Activated naive CD8-positive, alpha-beta T cell treated with anti-CD3 and anti-CD28 coated beads for 36 hours (primary cell): ENCODE measurements at places on chromosomes 16 and 17. TPM values are rescaled to one million over a fixed set of nuclear protein-coding genes. Genes with fewer than 3 reads are reported as not detected.

- no peak for DNase-seq
Measured at GRCh38 chr16:25893332-25893731, 201.6 kb downstream of the HS3ST4 start.

RHBDF2 gene
- total RNA-seq = 22.2 TPM

DNA sequence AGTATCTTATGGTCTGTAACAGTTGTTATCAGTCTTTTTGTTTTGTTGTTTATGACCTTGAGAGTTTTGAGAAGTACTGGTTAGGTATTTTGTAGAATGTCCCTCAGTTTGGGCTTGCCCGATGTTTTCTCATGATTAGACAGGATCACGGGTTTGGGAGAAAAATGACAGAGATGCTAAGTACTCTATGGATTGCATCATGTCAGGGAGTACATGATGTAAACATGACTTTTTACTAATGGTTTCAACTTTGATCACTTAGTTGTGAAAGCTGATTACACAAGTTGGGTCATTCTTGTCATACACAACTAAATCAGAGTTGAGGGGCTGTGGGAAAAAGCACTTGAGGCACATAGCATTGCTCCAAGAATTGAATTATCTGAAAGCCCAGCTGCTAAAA, 94.7 kb upstream of the SIAH1 start:
- DNase-seq = no peak

DNA sequence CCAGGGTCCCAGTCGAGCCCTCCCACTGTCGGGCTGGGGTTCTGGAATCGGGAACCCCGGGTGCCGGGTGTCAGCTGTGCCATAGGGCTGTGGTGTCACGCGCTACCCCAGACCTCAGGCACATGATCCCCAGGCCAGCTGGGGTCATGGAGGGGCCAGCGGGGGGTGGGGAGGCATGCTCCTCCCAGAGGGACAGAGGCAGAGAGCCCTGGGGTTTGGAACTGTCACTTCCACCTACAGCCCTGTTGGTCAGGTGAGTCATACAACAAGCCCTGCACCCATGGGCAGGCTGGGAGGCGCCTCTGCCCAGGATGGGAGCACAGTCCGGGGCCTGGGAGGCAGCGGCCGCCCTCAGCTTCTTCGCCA, 63.0 kb downstream of the BAIAP2 start:
- DNase-seq = peak; percentile 28

- DNase-seq = no peak
Measured at GRCh38 chr17:20955427-20956323, 87.1 kb downstream of the USP22 start.

SLFN12 gene
- 8.6 TPM for total RNA-seq

DNA sequence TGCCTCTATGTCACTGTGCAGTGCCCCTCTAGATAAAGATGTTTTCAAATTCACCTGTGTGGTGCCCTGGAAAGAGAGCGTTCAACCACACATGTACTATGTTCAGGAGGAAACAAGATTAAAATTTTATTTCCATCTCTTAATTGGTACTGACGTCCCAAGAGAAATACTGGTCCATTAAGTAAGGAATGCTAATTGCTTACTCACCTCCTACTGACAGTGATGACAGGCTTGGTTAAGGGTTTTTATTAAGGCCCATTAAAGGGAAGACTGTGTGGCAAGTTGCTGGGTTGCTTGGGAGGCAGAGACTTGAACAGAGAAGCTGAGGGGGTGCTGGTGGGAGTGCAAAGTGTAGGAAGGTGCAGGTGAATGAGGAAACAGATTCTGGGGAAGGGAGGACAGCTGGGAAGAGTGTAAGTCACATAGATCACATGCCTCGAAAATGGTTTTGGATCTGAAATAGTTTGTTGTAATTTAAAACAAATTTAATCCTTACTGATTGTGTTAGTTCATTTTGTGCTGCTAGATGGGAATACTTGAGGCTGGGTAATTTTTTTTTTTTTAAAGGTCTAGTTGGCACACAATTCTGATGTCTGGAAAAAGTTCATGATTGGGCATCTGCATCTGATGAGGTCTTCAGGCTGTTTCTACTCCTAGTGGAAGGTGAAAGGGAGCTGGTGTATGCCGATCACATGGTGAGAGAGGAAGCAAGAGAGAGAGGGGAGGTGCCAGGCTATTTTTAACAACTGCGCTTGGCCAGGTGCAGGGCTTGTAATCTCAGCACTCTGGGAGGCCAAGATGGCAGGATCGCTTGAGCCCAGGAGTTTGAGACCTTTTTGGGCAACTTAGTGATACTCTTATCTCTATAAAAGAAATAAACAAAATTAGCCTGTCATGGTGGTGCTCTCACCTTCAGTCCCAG, 140.5 kb downstream of the CACNG3 start:
- DNase-seq = no peak
